GM12865 (cell line): ENCODE measurements at places on chromosomes 3 and 15.
A peak's percentile ranks its signal among the peaks of the same experiment; 100 is the strongest.

DNA sequence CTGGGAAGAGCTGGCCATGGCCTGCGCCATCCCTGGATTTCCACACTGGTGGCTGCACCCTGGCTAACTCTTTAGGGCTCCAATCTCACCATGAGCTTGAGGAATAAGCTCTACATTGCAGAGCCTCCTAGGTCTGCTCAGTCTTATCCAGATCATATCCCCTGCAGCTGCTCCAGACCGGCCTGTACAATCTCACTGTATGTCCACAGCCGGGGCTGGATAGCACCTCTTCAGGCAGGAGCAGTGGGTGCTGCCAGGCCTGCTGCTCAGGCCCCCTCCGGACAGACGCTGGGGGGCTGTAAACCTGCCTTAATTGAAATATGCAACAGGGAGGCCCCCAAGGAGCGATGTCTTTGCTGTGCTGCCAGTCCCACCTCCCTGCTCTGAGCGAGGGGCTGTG is 15.6 kb downstream of the INSYN1 start:
- no peak for DNase-seq

- DNase-seq: no peak
Measured at GRCh38 chr15:81418891-81419290, 44.9 kb upstream of the TMC3 start.

- DNase-seq: no peak
Measured at GRCh38 chr3:105394177-105394576, 27.5 kb downstream of the ALCAM start.

DNA sequence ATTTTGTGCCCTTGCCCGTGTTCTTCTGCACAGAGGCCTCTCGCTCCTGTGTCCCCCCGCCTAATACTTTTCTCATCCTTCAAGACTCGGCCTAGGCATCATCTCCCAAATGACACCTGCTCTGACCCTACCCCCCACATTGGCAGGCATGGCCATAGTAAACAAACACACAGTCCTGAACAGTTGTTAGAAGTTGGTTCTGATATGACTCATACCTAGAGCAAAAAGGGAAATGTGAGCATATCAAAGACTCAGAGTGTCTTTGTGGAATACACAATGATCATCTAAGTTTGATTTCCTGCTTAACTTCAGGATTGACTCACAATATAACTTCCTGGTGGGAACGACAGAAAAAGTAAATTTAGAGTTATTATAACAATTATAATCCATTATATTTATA is 120.5 kb downstream of the POLR2M start:
- DNase-seq: peak; percentile 30

DNA sequence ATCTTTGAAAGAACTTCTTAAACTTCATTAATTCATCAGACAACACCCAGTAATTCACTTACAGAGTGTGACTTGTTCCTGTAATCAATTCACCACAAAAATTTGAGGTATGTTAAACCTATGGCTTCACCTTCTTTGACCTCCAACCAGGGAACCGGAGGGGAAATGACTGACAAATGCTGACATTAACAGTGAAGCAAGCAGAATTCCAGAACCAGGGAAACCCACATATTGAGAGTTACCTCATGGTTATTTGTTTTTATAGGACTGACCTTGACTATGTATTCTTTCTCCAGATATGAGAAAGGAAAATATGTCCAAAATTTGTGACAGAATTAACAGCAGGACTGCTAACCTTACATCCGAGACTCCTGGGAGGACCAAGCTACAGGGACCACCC is 2.7 kb downstream of the P3H2 start:
- DNase-seq: no peak

GRCh38 chr3:54257125-54257720 is 134.9 kb downstream of the CACNA2D3 start:
- no peak for DNase-seq

DNA sequence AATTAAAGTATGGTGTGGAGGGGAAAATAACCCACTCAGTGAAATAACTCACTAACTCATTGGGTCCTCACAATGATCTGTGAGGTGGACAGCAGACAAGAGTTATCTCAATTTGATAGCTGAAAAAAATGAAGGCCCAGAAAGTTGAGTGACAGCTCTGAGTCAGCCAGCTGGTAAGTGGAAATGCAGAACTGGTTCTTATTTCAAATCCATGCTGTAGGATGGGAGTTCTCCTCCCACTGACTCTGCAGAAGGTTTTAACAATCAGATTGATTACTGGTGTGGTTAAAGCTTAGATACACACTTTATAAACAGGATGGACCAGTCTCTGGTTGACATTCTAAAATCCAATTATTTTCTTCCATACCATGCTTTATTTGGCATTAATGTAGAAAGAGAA is 87.0 kb upstream of the LMOD3 start:
- no peak for DNase-seq

- DNase-seq: no peak
Measured at GRCh38 chr15:58407236-58407775, 24.5 kb upstream of the LIPC start.

- DNase-seq: no peak
Measured at GRCh38 chr3:44066806-44067205, 174.9 kb upstream of the TOPAZ1 start.

DNA sequence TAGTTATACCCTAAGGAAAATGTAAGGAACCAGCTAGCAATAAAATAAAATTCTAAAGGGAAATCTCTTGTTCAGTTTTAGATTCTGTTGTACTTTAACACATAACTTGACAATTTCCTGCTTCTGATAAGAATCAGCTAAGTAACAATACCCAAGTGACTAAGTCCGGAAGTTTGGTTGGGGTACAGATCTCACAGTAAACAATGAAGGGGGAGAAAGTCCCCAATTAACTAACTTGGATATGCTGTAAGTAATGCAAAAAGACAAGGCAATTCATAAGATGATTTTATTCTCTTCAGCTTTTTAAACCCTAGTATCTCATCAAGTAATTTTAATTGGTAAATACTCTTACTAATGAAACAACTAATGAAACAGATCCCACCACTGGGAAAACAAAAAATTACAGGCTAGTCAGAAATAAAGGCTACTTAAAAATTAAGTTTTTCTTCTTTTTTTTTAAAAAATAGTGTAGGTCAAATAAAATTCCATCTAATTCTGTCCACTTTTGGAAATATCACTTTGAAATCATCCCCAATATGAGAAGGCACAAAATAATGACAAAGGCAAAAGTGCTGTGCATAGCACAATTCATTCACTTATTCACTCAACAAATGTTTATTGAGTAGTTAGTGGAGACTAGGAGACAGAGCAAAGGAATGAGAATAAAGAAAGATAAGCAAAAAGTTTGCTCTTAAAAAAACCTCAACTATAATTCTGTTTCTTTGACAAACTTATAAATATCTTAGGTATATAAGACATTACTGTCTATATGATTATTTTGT is 37.8 kb upstream of the IL20RB start:
- DNase-seq: no peak

DNA sequence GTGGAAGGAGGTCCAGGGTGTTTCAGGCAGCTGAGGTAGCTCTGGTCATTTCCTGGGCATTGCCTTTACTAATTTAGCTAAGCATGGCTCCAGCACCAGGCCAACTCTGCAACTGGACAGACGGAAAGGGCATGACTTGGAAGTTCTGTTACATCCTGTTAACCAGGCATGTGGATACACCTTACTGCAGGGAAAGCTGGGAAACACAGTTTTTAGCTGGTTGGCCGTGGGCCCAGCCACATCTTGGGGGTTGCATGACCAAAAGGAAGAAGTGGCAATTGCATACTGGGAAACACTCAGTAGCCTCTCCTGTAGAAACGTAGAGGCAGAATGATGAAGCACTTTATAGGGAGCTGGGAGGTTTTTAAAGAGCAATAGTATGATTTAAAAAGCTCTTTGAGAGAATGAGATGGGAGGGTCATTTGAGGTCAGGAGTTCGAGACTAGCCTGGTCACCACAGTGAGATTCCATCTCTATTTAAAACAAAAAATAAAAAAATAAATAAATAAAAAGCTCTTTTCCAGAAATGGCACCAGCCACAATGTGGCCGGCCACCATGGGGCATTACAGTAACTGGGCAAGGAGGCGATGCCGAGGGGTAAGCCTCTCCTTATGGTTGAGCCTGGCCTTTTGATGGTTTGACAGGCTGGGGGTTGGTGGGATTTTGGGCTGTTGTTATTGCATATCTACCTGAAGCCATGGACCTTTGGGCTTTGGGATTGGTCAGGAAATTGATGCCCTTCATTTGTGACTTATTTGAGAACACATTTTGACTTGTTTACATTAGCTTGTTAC is 28.6 kb downstream of the TRAK1 start:
- DNase-seq: no peak

DNA sequence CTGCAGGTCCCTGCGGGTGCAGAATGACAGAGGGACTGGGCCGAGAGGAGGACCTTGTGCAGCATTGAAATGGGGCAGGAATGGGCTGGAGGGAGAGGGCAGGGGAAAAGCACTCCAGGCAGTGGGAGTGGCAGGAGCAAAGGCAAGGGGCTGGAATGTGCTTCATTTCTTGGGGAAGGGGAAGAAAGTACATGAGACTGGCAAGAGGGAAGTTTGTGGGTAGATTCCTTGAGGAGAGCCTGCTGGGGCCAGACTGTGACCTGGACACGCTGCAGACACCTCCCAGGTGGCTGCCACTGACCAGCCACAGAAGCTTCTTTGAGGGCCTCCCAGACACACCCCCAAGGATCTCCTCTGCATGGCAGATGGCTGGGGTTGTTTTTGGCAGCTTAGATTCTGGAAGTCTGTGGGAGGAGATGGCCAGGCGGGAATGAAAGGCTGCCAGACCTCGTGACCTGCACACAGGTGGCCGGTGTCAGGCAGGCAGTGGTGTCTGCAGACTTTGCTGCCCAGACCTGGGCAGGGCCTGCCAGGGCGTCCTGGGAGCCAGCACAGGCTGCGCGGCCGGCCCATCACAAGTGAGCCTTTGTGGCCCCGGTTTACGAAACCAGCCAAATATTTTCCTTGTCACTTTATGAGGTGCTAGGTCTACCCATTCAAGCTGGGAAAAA is 53.1 kb downstream of the SPSB4 start:
- no peak for DNase-seq

- no peak for DNase-seq
Measured at GRCh38 chr3:13877911-13878280, 2.0 kb downstream of the WNT7A start.

GRCh38 chr15:59011262-59011952 is 23.9 kb downstream of the RNF111 start:
- DNase-seq: no peak

DNA sequence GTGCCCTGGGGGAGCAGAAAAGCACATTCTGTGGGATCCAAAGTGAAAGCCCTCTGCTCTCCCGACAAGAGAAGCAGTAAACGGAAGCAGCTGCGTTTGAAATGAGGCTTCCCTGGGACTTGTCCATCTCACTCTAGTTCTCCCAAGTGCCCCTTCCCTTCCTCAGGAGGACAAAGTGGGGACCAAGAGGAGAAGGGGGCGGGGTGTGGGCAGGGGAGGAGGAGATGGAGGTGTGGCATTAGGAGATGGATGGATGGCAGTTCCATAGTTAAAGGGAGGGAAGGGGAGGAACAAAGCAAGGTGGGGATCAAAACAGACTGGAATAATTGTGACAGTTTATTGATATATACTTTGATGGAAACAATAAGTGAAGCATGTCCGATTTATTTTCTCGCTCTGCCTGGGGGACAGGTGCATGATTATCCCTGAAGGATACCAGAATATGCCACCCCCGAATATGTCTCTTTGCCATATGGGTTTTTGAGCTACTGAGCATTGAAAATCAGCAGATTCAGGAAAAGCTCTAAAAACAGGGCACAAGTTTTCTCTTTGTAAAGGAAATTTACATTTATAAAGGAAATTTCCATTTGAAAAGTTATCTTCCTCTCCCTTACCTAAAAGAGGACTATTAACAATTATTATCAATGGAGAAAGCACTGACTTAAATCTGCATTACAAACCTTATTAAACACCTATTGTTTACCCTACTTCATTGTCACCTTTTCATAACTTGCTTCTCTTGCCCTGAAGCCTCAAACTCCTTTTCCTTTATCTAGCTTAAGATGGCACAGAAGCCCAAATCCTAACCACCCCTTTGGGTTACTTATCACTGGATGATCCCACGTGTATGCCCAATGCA is 58.9 kb upstream of the DAZL start:
- no peak for DNase-seq

GRCh38 chr15:58852347-58852746 is 81.1 kb downstream of the SLTM start:
- no peak for DNase-seq

- DNase-seq: no peak
Measured at GRCh38 chr3:190596349-190597285, 82.7 kb downstream of the IL1RAP start.

GRCh38 chr15:49387471-49387870 is 35.6 kb upstream of the FGF7 start:
- DNase-seq: no peak

DNA sequence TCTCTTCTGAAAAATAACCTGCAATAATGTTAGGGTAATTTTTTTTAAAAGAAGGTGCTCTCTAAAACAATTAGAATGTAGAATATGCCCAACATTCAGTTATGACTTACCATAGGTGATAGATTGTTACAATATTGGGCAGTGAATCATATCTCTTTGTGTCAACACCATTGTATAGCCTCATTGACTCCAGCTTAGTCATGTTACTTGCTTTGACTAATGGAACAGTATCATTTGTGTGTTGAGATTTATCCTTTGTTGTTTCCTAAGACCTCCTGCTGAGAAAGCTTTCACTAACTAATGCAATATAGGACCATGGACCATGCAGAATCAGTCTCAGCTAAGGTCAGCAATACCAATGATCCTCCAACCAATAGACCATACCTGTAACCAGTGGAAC is 1106.4 kb downstream of the SI start:
- DNase-seq: no peak

DNA sequence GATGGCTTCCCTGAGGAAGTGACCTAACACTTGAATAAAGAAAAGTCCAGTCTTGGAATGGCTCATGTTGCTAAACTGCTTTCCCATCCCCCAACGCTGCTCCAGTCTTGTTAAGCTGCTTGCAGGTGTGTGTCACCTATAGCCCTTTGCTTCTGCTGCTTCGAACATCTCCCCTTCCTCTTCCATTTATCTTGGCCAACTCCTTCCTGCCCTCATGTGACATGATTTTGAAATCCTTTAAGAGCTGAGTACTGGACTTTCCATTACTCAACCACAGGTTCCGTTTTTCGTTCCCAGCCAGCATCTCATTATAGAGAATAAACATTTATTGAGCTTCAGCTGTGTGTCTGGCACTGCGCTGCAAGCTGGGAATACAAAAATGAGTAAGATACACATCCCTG is 1.7 kb downstream of the ATG7 start:
- DNase-seq: no peak

DNA sequence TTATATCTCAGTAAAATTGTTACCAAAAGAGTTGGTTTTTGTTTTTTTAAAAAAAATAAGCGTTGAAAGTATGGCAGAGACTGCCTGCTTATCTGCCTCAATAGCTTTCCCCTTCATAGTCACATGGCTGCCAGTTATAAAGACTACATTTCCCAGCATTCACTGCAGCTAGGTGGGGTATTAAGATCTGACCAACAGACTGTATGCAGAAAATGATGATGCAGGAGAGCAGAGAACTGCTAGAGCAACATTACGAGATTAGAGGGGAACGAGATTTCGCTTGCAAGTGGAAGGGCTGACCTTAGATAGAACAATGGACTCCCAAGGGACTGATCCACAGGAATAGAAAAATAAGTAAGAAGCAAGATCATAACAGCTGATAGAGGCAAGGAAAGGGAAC is 14.3 kb downstream of the RHOA start:
- DNase-seq: peak; percentile 34

- DNase-seq: no peak
Measured at GRCh38 chr3:5035113-5035512, 55.9 kb downstream of the BHLHE40 start.
